ENCODE measurements at places on chromosomes 6 and 20. TPM values are rescaled to one million over a fixed set of nuclear protein-coding genes. Genes with fewer than 3 reads are reported as not detected.

NR2E1 gene
- total RNA-seq, result not detected

- DNase-seq, result no peak
Observed at GRCh38 chr6:143406673-143407072, 43.8 kb downstream of the ADAT2 start.

DNA sequence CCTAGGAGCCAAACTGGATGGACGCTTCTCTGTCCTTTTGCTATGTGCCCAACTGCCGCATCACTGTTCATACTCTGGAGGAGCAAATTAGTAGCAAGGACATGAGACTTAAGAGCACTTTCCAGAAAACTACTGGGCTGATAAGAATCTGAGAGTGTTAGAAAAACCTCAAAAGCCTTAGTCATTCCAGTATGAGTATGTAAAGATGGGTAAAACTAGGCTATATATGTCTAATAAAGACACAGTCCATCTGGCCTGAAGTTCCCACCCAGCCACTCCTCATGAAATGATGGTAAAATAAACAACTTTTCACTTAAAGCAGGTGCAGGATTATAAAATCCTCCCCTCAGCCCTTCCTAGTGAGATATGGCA, 30.6 kb downstream of the SHLD1 start:
- DNase-seq, result no peak

GABRR1 gene
- not detected for total RNA-seq

GRCh38 chr6:28269492-28269891, 2.5 kb downstream of the ZSCAN26 start:
- peak; percentile 84 for DNase-seq

Data from dermis blood vessel endothelial cell (primary cell).